Pulmonary artery endothelial cell (primary cell): ENCODE measurements at places on chromosomes 7 and 10. TPM values are rescaled to one million over a fixed set of nuclear protein-coding genes. Genes with fewer than 3 reads are reported as not detected.

RTKN2 gene
- total RNA-seq = 0.49 and 0.92 TPM in 2 replicates

SMKR1 gene
- 0.40 and 0.63 TPM in 2 replicates for total RNA-seq

TRPV6 gene
- not detected in 2 replicates for total RNA-seq

C10orf105 gene
- not detected in 2 replicates for total RNA-seq

KIF11 gene
- total RNA-seq = 21.3 and 35.3 TPM in 2 replicates

EPO gene
- total RNA-seq = not detected in 2 replicates

TRIP6 gene
- total RNA-seq = 61.0 and 71.8 TPM in 2 replicates

FKBP6 gene
- total RNA-seq = not detected in 2 replicates

GNAI1 gene
- 4.2 and 10.0 TPM in 2 replicates for total RNA-seq

TIAL1 gene
- total RNA-seq = 22.0 and 30.8 TPM in 2 replicates

DNA sequence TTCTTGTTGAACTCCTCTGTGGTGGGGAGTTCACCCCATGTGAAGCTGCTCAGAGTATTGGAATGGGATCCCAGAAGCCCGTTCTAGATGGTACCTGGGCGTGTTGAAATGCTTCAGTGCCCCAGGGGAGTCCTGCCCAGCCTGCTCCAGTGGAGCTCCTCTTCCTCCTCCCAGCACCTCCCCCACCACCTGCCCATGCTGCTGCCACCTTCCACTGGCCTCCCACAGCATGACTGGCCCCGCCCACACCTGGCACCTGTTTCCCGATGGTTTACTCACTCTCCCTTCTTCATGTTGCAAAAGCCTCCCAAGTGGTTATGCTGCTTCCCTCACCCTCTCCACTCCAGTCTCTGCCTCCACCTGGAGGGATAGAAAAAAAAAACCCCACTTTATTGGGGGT lies 32.2 kb upstream of the PCBD1 start:
- DNase-seq = no peak

DNA sequence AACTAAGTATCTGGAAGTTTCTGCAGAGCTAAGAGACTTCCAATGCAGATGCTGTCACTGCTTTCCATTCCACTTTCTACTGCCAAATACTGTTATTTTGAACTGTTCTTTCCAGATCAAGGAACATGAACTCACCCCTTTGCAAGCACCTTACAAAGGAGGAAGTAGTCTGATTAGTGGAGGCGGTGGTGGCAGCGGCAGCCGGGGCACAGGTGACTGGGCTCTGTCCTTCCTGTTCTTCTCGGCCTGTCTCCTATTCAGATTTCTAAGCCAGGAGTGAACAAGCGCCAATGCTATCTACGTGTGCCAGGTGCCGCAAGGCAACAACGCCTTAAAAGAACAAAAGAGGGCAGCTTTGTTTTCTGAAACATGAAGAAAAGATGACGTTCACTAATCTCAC lies 44.9 kb downstream of the BEND7 start:
- DNase-seq = no peak

DNA sequence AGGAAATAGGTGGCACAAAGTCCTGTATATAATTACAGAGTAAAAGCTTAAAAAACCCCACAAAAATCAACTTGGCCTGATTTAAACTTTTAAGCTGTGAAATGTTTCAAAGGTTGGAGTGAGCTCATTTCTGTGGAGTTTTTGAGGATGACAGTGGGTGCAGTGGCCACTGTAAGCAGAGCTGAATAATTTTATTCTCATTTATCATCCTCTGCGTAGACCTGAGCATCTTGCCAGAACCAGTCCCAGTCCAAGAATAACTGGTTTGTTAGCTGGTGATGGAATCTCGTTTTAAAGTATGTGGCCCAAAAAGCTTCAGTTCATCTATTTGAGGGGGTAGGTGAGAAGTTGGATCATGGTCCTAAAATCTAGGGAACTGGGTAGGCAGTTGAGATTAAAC lies 4.4 kb downstream of the BMPER start:
- DNase-seq = no peak

GRCh38 chr10:34241226-34242000 lies 573.7 kb downstream of the PARD3 start:
- DNase-seq = no peak

DNA sequence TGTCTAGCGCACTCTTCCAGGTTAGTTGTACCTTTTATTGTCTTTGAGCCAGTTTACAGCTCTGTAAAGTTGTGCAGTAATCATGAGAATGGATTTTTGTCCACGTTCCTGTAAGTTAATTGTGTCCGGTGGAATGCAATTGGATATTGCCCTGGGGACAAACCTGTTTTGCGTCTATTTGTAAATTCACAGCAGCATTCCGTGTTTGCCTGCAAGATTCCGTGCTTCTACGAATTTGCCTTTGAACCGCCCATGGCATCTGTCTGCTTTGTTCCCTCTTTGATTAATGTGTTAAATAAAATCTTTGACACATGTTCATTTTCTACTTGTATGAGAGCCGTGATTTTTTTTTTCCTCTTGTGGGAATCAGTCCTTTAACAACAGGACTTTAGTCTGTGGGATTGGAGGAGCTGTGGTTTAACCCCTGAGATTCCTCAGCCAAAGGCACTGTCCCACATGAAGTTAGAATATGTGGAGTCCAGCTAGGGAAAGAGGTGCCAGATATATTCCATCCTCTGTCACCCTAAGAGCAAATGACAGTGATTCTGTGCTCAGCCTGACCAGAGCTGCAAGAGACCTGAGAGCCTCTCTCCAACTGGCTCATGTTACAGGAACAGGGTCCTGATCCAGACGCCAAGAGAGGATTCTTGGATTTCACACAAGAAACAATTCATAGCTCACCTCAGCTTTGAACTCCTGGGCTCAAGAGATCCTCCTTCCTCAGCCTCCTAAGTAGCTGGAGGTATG lies 126.3 kb downstream of the COL26A1 start:
- no peak for DNase-seq

GRCh38 chr7:41880107-41880506 lies 177.2 kb upstream of the INHBA start:
- no peak for DNase-seq

- DNase-seq = no peak
These were observed 150.5 kb downstream of the ELAPOR2 start for GRCh38 chr7:86908948-86909347.

- no peak for DNase-seq
These were observed 4.2 kb downstream of the MKX start for GRCh38 chr10:27741173-27742091.

- no peak for DNase-seq
These were observed 26.4 kb downstream of the PTPRE start for GRCh38 chr10:127933271-127933670.

DNA sequence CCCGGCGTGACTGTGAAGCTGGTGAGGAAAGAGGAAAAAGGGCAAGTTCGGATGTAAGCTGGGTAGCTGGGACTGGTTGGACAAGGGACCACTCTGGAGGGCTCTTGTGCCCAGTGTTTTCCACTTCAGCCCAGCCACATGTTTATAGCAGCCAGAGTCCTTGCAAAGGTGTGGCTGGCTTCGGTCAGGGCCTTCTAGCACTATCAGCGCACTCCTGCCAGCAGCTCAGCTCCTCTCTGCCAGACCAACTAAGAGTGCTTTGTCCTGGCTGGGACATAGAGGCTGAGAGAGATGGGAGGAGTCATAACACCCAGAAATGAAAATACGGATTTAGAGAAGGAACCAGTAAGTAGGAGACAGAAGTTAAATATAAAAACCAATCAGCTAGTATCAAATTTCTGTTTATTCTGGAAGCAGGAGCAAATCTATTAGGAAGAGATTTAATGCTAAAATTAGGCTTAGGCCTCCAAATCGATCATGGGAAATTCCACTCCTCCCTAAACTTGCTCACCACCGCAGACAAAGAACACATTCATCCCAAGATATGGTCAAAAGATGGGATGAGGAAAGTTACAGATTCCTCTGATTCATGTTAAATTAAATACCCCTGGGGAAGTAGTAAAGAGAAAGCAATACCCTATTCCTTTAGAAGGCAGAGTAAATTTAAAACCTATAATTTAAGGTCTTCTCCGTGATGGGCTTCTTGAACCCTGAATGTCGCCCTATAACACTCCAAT lies 135.0 kb downstream of the RALA start:
- DNase-seq = no peak

DNA sequence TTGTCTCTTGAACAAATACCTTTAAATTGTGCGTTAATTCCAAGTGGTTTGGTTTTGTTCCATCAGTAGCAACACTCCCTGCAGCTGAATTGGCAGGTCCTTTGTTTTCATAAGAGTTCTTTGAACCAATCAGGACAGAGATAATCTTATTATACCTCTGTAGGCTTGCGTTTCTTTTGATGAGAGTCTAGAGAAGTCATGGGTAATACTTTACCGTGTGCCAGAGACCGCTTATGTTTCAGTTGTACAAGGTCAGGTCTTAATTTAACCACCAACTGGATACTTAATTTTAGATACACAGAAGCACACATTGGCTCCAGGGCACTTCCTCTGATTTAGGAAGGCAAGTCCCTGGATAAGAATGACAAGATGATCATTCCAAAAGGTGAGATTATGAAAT lies at the start of gene ASB15:
TSS of gene ASB15 (plus strand) at position 292 of the 400 bp plus-strand sequence. CDS start 12,682 bp downstream, outside the sequence.
- DNase-seq = no peak

- no peak for DNase-seq
These were observed 74.1 kb downstream of the ZMYND11 start for GRCh38 chr10:209357-209756.

GRCh38 chr10:6299234-6299633 lies 96.5 kb downstream of the PFKFB3 start:
- DNase-seq = no peak

DNA sequence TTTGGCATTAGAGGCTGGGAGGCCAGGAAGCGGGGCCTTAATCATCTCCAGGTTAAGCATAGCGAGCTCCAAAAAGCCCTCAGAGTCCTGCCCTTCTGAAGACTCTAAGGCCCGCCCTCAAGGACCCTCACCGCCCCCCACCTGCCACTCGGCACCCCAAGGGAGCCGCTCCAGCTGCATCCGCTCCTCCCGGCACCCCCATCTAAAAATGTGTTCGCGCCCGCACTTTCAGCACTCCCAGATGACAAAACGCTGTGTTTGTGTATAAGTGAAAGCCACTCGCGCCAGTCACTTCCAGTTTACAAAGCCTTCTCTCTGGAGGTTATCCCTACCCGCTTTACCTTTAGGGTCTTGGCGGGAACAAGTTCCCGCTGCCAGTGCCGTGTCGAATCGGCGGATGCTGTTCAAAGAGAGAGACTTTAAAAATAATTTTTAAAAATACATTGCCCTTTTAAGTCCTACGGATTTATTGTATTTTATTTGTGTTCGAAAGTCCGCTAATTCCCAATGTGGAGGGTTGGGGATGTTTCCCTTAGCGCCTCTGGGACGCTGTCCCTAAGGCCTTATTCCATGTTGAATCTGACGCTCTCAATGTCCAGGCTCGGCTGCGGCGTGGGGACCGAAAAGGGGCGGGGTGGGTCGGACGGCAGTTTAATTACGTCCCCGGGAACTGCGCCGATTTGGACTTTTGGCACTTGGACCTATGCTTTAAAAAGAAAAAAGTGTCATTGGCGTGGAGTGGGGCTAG lies at the start of the genes DCLRE1A and NHLRC2:
TSS of gene DCLRE1A (minus strand) at position 70 of the 748 bp plus-strand sequence. CDS start 900 bp downstream, outside the sequence.
TSS of gene NHLRC2 (plus strand) at position 649 of the 748 bp plus-strand sequence. CDS start 212 bp downstream, outside the sequence.
- DNase-seq = peak; percentile 56

DNA sequence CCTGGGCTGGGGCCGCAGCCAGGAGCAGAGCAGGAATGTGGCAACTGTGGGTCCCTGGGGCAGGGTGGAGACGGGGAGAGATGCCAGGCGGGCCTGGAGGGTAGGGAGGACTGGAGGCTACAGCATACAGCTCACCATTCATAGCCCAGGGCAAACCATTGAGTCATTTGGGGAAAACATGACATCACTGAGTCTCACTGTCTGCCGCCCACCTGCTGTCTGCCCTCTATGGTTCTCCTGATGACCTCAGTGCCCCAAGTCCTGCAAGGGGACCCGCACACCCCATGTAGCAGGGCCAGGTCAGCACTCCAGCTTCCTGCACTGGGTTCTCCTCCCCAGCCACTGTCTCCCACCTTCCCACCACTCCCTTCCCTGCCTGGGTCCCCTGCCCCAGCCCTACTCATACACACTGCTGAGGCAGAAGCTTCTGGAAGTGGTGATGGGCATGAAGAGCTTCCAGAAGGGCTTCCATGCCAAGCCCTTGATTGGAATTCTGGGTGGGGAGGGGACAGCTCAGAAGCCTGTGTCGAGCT lies 10.4 kb downstream of the CHST3 start:
- no peak for DNase-seq

DNA sequence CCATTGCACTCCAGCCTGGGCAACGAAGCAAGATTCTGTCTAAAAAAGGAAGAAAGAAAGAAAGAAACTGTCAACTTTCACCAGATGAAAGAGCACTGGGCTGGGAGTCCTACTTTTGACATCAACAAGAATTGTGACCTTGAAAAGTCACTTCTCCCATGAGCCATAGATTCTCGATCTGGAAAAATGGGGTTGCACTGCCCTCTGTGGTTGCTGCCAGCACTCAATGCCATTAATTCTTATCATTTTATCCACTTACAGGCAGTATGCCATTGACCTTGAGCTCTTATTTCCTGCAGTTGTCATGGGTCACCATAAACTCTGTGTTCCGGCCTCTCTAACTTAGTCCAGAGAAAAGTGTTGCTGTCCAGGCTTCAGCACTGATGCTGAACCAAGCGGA lies 137.2 kb downstream of the NOC3L start:
- no peak for DNase-seq
